ENCODE measurements at places on chromosomes 6 and 20.

- DNase-seq: no peak
Observed at GRCh38 chr6:148503703-148504102, 161.1 kb downstream of the SASH1 start.

- no peak for DNase-seq
Observed at GRCh38 chr20:63525971-63526370, 5.4 kb downstream of the PPDPF start.

- peak; percentile 73 for DNase-seq
Observed at GRCh38 chr6:43798688-43799444, 28.9 kb downstream of the VEGFA start.

DNA sequence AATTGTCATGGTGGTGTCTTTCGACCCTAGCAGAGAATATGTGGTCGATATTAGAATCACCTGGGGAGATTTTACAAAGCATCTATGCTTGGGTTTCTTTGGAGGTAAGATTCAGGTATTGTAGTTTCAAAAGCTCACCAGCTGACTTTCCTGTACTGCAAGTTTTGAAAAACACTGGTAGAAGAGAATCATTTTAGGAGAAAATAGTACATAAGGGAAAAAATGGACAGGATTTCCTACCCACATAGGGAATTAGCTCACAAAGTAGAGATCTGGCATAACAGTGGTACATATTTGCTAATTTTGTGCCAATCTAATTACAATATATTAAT lies 27.4 kb upstream of the ABT1 start:
- no peak for DNase-seq

DNA sequence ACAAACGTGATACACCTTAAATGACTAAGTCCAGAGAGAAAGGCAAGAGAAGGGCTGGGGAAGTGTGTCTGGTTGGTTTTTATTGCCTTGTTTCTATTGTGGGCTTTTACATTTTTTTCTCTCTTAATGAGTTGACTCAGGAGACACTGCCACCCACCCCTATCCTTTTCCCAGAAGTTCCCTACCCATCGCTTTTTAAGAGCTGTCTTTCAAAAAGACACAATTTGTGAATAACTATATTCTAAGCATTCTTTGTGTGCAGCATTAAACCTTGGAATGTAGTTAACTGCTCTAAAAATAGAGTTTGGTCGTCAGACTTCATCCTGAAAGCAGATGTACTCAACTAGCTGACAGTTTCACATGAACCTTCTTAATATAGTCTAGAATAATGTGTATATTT lies 174.9 kb downstream of the ISM1 start:
- DNase-seq: no peak

DNA sequence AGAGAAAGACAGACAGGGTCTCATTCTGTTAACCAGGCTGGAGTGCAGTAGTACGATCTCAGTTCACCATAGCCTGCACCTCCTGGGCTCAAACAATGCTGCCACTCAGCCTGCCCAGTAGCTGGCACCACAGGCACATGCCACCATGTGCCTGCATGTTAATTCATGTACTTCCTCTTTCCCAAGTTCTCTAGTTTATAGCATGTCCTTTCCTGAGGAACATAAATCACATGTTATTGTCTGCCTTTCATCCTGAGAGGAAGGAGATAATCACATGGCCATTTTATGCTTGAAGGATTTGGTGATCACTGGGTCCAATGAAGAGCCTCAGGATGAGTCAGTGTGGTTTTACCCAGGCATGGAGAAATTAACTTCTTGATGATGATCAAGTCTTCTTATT lies 47.9 kb downstream of the COL11A2 start:
- no peak for DNase-seq

- no peak for DNase-seq
Observed at GRCh38 chr20:47727909-47728361, 57.3 kb downstream of the SULF2 start.

DNA sequence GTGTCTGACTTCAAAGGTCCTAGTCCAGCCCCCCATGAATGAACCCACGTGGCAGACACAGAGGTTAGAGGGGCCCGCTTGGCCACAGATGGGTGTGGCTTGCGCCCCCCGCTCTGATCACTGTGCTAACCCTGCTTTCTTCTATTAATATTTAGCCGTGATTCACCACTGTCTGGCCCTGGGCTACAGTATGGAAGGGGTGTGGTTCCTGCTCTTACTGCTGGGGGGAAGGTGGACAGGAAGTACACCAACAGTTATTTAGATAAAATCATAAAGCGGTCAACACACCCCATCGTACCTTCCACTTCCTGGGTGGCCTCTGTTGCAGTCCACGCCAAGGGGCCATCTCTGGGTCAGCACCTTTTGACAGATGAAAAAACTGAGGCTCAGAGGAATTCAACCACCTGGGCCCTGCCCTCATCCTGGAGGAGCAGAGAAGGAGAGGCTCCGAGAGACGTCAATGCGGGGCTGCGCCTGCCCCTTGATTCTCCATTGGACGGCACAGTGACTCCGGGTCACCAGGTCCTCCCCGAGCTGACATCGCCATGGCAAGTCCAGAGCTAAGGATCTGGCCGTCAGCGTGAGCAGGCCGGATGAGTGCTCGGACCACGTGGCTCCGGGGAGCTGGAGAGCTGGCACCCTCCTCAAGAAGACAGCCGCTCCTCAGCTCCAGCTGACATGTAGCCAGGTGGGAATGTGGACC lies 206.3 kb downstream of the PREX1 start:
- no peak for DNase-seq

DNA sequence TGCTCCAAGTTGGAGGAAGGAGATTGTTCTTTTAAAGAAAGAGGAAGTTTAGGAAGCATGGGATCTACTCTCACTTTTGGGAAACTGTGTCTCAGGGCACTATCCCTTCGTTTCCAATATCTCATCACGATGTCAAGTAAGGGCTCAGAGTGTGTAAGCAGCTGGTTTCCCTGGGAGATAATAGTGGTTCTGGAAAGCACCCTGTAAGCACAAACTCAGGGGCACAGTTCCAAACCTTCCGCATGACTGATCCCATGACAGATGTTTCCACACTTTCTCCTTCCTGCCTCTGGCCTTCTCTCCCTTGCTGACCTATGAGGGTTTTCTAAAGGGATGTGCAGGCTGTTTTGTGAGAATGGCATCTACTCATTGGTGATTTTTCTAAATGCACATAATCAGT lies 33.9 kb downstream of the ADTRP start:
- peak; percentile 84 for DNase-seq

DNA sequence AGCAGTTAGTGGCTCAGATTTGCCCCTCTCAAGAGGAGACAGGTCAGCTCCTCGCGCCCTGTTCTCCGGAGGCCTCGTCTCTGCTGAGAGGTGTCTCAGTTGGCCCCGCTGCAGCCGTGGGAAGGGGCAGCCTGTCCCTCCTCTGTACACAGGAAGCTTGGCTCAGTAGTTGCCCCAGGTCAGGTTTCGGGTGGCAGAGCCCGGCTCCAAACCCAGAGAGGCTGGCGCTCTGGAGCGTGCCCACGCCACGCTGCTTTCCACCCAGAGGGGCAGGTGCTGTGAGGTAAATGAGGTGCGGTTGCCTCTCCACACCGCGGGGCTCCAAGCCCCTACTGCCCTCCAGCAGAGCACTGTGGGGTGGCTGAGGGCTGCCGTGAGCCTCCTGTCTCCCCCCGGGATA lies 16.0 kb downstream of the DYNLT1 start:
- no peak for DNase-seq

GRCh38 chr20:44532259-44532980 lies 10.6 kb upstream of the SERINC3 start:
- peak; percentile 32 for DNase-seq

GRCh38 chr6:126753606-126754005 lies 364.9 kb upstream of the RSPO3 start:
- no peak for DNase-seq

DNA sequence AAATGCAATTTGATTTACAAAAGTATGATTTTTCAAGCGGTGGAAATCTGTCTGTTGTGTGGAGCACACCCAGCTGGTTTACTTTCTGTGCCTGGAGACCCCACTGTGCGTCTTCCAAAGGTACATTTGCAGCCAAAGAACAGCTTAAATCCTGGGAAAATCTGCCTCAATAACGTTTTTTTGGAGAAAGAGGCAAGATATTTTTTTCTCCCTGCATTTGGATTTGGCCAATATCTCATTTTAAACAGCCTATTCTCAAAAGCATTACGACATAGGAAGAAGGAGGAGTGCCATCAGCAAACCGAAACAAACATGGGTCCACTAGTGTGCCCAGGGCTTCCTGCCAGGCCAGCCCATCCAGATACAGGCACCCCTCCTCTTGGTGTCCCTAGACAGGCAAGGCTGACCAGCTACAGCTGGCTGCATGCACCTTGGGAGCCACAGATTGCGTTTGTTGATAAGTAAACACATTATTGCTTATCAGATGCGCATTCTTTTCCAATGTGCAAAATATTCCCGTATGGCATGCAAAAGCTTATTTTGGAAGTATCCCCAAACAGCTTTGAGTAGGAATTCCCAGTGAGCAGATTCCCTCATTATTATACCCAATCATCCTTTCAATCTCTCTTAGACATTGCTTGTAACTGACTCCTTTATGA lies 184.5 kb upstream of the MARCKS start:
- peak; percentile 31 for DNase-seq

DNA sequence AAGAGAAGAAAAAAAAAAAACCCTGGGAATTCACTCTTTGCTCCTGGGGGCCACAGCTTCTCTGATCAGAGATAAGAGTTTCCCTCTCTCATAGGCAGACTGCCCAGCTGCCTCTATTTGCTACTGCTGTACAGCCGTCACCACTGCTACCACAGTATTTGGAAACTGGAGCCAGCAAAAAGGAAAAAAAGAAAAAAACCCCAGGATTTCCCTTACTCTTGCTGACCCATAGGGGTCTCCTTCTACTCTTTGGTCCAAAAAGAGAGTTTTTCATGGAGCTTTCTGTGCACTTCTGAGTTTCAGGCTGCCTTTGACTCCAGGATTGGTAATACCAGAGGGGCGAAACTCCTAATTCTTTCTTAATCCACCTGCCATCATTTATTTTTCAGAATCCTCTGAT lies 89.7 kb downstream of the MDGA1 start:
- no peak for DNase-seq

- no peak for DNase-seq
Observed at GRCh38 chr6:50602292-50602691, 111.0 kb upstream of the TFAP2D start.

- DNase-seq: no peak
Observed at GRCh38 chr6:43803783-43804549, 34.0 kb downstream of the VEGFA start.

- DNase-seq: no peak
Observed at GRCh38 chr6:169271158-169271876, 17.7 kb upstream of the THBS2 start.

- DNase-seq: no peak
Observed at GRCh38 chr6:4289770-4290320, 154.5 kb upstream of the ECI2 start.

DNA sequence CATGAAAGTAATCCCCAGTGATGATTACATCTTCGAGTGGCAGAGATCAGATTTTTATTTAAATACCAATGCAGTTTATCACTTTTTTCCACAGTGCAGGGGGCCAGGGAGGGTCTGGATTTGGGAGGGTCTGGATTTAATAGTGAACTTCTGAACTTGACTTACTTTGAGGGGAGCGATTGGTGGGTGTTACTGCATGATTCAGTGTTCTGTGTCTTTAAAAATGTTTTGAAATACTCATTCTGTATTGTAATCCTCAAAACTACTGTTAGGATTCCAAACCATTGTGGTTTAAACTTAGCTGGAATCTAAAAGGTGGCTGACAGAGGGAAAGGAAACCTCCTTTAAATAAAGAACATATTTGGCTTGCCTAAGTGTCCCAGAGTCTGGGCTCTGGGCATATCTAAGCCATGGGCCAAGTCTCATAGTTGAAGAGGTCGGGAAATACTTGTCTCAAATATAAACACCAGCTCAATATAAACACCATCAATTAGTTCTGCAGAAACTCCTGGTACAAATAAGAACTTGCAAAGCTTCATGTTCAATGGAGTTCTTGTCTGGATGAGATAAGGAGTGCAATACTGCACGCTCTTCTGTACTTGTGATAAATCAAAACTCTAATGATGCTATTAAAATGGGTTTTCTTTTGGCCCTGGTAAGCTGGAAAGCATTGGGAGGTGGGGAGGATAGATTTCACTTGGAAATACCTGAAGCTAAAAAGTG lies 14.4 kb downstream of the JARID2 start:
- no peak for DNase-seq

DNA sequence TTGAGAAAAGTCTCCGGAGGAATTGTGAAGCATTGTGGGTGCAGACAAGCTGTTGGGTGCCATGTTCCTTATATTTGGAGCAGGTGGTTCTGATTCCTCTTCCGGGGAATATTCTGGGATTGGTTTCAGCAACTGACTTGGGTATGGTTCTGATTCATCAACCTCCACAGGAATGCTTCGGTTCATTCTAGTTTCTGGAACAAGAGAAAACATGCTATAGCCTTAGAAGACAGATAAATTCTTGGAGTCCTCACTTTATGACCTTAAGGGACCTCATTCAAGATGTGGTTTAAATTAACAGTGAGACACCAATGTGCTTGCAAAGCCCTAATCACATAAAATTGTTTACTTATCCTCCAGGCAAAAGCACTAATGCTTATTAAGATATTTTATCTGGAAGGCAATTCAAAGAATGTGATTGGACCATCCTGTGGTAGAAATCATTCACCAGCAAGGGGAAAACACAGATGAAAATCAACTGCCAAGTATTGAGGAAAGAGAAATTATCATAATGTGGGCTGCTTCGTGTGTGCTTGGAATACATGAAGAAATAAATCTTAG lies 13.7 kb downstream of the TRAF3IP2 start:
- DNase-seq: no peak

DNA sequence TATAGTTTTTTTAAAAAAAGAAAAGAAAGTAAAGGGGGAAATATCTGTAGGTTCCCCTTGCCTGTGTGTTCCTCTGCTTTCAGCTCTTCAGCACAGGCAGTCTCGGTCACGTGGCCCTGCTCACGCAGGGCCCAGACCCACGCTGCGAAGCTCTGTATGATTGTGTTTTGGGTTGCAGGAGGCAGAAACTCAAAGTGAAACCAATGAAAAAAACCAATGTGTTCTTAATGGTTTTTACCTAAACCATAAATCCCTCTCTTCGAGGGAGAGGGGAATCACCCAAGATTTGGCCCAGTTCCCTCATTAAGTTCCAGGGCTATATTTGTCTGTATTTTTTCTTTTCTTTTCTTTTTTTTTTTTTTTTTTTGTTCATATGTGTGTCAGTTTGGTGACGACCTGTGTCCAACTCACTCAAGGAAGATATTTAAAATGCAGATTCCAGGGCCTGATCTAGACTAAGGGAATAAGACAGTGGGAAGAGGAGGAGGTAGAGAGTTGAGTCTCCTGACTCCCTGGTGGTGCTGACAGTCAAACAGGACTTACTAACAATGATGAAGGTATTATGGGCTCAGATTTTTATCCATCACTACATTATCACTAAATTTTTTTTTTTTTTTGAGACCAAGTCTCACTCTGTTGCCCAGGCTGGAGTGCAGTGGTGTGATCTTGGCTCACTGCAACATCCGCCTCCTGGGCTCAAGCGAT lies 33.8 kb upstream of the RREB1 start:
- DNase-seq: no peak

DNA sequence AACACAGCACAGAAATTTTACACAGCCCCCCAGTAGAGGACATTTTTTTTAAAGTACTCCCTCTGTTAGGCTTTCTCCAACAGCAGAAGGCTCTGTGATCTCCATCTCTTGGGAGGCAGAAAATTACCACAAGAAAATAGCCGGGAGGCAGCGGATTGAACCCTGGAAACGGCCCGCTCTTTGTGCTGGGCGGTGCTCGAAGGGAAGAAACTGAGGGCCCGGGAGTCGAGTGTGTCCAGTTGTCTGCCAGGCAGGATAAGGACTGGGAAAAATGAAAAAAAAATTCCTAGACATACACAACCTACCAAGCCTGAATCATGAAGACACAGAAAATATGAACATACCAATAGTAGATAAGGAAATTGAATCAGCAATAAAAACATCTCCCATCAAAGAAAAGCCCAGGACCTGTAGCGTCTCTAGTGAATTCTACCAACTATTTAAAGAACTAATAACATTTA lies 31.5 kb downstream of the POM121L2 start:
- no peak for DNase-seq
